ENCODE measurements at places on chromosomes 7 and 10.

GRCh38 chr10:31194986-31195385 lies 124.0 kb upstream of the ZEB1 start:
- no peak for DNase-seq

DNA sequence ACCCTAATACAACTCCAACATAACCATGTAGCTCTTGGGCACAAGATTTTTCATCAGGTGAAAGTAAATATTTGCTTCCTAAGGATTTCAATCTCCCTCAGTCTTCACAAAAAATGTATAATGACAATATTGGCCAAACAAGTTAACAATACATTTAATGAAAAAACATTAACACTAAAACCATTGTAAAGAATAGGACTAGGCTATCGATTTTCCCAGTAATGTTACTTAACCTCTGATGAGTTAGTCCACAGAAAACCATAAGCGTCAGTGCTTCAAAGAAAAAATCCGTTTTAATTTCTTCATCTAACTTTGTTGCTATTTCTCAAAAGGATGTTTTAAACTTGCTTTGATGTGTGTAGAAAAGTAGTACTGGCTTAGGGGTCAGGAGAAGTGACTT lies 1.2 kb downstream of the ZNF33B start:
- DNase-seq: no peak

DNA sequence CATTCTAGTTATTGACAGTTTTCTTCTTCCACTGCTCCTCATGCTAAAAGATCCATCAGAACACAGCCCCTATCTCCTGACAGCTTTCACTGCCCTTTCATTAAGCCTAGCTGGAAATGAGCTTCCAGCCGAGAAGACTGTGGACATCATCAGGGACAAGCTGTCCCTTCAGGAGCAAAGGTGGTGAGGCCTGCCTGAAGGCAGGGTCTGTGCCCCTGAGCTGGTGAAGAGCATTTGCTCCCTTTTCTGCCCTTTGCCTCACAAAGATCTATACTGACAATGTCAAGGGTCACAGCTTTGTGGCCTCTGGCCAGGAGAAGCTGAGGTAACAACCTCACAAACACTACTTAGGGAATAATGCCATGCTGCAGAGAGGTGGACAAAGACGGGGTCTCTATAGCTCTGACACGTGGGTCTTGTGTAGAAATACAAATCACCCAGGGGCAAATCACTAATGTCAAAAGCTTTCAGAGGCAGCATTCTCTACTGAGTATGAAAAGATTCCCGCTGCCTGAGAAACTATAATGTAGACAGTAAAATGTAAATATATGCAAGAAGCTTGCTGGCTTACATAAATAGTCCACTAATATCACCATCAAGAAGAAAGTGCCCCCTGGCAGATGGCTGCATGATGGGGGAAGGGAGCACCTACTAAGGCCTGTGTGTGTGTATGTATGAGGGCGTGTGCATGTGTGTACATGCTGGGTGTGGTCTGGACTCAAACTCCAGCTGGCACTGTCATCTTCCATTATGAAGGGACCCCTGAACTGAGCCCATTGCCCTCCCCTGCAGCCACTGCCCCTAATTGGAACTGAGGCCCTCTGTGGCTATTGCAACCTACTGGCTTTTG lies 55.8 kb downstream of the HBP1 start:
- DNase-seq: no peak

DNA sequence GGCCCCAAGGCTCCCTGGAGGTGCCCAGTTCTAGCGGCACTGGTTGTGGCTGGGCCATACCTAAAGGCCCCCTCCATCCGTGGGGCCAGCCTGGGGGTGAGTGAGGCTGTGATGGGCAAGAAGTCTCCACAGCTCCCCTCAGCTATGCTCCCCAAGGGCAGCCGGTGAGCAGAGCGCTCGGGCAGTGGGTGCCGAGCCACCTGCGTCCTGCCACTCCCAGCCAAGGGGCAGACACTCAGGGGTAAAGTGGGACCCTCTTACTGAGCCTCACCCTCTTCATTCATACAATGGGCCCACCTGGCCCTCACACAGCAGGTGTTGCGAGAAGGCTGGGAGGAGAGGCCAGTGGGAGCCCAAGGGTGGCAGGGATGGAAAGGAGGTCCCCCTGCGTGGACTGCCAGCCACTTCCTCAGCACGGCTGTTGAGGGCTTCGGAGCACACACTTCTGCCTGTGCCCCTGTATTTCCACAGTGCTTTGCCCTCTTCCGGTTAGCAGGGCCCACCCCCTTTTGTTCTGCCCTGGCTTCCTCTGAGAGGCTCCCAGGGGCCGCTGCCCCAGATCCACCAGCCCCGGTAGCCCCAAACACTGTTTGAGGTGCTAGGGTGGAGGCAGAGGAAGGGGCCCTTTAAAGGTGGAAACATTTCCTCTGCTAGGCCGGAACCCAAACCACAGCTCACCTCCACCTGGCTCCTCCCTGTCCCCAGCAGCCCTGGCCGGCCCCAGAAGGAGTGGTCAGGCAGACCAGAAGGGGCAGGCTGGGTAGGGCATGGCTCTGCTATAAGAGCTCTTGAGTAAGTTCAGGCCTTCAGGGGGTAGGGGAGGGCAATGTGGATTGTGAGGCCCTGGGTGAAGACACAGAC lies 16.4 kb upstream of the C10orf105 start:
- no peak for DNase-seq

DNA sequence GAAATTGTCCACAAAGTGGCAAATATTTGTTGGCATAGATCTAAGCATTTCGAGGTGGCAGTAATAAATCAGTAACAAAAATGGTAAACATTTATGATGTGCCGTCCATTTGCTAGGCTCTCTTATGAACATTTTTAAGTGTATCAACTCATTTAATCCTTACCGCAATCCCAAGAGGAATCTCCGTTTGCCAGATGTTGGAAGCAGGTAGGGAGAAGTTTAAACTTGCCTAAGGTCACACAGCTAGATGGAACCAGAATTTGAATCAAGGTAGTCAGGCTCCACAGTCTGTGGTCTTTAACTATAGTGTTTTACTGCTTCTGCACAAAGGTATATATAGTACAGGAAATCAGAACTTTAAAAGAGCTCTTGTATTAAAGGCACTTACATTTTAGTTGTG lies 2.6 kb downstream of the MKLN1 start:
- no peak for DNase-seq

GRCh38 chr10:128324058-128324827 lies 198.0 kb upstream of the MKI67 start:
- peak; percentile 34 for DNase-seq

- no peak for DNase-seq
Observed at GRCh38 chr7:7351832-7352231, 169.5 kb downstream of the C1GALT1 start.

DNA sequence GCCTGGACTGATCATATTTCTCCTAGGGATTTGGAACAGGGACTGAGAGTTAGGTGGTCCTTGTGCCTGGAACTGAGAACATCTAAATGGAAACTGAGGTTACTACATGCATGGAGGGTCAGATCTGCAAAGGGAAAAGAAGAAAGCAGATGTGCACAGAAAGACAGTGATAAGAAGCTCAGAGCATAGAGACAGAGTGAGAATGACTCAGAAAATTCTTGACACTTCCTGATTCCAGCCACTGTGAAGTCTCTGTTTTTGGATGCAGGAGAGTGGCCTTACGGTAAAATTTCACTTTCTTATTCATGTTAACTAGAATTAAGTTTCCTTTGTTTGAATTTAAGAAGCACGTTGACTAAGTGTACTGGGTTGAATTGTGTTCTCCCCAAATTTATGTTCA lies 241.7 kb downstream of the TMEM26 start:
- DNase-seq: no peak

- no peak for DNase-seq
Observed at GRCh38 chr7:100825751-100826513, 1.4 kb downstream of the EPHB4 start.

DNA sequence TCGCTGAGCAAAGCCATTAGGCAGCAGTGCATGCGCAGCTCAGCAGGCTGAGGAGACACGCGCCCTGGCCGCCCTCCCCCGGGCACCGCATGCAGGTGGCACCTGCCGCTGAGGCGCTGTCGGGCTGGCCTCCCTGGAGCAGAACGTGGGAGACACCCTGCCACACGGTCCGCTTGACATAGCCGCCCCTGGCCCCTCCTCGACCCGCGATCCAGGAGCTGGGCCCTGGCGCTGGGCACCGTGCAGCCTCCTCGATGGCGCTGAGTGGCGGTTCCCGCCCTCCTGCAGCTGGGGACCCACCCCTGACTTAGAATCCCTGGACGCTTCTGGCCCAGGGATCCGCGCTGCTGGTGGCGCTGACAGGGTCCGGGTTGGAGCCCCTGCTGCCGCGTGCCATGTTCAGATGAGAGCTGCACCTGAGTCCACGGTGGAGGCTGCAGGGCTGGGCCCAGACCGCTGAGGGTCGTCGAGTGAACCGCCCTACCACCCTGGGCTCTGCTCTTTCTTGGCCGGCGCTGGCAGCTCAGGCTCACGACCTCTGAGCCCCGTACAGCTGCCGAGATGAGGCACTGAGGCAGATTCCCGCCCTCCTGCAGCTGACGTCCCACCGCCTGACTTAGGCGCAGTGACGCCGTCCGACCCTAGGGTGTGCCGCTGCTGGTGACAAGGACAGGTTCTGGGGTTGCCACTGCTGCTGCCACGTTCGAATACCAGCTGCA lies 116.8 kb downstream of the OR13A1 start:
- DNase-seq: no peak

DNA sequence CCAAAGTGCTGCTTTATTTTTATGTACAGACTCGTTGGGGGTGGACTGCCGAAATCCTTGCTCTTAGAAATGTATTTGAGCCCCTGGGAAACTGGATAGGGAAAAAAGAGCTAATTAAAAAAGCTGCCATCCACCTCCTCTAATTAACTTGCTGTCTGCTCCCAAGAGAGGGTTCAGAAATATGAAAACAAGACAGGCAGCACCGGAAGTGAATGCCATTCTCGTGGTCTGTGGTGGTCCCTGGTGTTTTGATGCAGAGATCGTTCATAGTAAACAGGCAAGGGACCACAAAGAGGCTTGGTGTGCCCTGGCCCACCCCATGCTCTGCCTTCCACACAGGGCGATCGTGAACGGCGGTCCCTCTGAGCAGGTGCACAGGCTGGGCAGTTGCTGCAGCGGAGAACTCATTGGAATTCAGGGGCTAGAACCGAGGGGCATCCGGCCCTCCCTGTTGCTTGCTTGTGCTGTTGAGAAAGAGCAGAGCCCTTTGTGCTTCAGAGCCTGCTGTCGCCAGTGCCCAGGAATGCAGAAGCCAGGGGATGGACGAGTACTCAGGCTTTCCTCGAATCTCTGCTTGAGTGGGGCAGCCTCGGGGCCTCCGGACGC lies 79.1 kb upstream of the BTBD16 start:
- DNase-seq: no peak

DNA sequence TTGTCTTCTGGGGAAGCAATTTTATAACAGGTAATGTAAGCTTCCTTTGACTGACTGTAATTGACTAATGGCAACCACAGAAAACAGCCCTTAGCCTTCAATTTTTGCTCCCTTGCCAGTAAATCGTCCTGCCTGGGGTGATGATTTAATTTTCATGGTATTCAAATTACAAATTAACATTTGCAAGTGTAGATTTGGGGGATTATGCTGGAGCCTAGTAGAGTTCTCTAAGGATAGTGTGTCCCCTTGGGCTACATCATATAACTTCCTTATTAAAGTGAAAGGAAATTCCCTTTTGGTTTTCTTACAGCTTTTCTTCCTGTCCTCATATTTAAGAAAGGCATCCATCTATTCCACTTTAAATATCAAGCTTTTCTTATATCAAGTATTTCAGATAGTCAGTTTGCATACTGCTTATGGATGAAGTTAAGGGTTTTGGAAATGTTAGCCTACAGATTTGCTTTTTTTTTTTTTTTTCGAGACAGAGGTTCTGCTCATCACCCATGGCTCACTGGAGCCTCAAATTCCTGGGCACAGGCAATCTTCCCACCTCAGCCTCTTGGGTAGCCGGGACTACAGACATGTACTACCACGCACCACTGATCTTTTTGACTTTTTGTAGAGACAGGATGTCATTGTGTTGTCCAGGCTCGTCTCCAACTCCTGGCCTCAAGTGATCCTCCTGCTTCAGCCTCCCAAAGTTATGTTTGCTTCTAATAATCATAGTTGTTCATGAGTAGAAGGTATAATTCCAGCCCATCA lies 35.9 kb upstream of the HDAC9 start:
- no peak for DNase-seq

- peak; percentile 77 for DNase-seq
Observed at GRCh38 chr10:70132098-70133029, at the start of gene AIFM2. Gene AIFM2, minus strand, starts transcription at chr10:70132825. Its CDS starts 8,741 bp downstream, at chr10:70124084.

DNA sequence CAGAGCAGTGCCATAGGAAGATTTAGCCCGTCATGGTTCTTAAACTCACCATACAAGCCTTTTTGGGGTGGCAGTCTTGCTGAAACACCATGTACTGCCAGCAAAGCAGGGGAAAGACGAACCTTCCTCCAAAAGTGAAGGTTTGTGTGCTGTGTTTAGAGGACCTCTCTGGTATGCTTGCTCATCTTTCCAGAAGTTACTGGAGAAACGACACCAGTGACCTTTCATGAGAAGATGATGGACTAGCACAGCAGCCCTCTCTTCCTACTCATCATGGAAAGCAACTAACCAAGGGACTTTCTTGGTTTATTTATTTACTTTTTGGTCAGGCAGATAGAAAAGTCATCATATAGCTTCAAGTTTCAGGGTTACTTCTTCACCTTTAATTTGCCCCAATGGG lies 247.4 kb downstream of the PTEN start:
- DNase-seq: no peak

- peak; percentile 17 for DNase-seq
Observed at GRCh38 chr10:36163827-36164226, 521.7 kb upstream of the FZD8 start.

DNA sequence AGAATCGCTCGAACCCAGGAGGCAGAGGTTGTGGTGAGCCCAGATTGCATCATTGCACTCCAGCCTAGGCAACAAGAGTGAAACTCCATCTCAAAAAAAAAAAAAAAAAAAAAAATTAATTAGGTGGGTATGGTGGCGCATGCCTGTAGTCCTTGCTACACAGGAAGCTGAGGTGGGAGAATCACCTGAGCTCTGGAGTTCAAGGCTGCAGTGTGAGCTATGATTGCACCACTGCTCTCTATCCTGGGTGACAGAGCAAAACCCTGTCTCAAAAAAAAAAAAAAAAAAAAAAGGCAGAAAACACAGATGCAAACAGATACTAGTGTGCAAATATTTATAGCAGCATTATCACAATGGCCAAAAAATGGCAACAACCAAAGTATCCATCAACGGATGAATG lies 134.4 kb downstream of the RGS10 start:
- DNase-seq: no peak
